MV-4-11 (cell line): ENCODE measurements at places on chromosomes 4 and X.

GRCh38 chr4:21893136-21893535, 55.4 kb downstream of the KCNIP4 start:
- no peak for DNase-seq

DNA sequence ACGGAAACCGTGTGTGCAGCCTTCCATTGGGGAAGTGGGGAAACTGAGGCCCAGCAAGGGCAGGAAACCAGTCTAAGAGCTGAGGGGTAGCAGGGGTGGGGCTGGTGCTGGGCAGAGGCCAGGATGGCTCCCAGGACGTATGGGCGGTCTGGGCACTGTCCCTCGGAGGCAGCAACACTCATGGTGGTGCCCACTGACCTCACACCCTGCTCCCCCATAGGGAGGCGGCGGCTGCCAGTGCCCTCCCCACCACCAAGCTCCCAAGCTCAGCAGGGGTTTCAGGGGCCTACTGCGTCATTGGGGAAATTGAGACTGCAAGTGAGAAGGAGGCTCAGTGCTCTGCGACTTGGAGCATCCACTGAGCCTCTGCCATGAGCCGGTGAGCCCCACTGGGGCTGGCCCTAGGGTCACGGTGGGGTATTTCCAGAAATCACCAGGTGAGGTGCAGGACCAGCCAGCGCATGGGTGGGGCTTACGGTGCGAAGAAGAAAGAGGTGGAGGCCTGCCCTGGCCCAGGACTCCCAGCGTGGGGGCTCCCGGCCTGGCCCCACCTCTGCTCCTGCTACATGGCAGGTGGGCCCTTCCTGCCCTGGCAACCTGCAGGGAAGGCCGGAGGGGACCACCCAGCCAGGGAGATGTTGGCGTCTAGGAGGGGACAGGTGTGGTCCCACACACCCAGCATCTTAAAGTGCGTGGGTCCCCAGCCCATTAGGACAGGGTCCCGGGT, 915 bp downstream of the MSANTD1 start:
- DNase-seq: no peak

DNA sequence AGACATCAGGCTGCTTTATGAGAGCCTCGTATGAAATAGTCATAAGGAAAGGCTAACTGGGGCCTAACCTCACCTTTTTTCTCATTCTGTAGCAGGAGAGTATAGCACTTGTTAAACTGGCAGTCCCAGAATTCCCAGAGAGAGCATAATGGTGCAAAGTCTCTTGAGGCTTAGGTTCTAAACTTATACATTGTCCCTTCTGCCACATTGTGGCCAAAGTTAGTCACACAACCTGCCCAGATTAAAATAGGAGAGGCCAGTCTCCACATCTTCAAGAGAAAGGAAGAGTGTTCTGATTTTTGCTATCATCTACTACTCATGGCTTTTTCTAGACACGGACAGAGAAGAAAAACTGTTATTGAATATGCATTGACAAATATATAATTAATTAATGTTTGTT, 1588.9 kb upstream of the PCDH7 start:
- DNase-seq: no peak

GRCh38 chrX:148960060-148960459, 459.6 kb downstream of the AFF2 start:
- no peak for DNase-seq

- no peak for DNase-seq
Observed at GRCh38 chr4:89156174-89156914, 45.0 kb downstream of the TIGD2 start.

GRCh38 chr4:137125011-137125410, 407.3 kb downstream of the PCDH18 start:
- no peak for DNase-seq
